ENCODE measurements at places on chromosomes 5 and 9.

DNA sequence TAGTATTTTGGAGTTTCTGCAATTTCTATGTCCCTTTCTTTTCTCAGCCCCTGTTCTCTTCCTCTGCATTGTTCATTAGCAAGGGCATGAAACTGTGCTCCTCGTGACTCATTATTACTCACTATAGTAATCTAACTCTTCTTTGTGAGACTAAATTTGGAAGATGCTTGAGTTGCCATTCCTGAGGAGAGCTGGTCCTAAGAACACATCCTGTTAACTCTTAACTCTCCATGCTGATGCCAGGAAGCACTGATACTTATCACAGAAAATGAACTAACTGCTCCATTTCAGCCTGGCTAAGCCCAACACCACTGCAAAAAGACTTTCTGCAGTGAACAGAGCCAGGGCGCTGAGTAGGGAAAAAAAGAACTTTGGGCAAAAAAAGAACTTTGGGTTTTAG, 10.6 kb upstream of the CSNK1A1 start:
- DNase-seq = peak; percentile 27

DNA sequence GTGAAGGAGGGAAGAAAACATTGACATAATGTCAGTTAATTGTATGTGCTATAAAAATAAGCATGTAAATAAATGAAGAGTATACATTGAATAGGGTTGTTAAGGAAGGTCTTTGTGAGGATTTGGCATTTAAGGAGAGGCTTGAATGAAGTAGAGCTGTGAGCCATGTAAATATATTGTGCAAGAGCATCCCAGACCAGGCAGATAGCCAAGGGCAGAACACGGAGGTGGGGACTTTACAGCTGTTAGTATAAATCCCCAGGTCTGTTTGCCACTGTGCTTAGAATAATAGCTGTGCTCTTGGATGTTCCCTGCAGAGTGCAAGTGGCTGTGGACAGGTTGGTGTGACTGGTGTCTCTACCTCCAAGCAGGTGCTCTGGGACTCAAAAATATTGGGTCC, 211.7 kb downstream of the LRRC70 start:
- no peak for DNase-seq

DNA sequence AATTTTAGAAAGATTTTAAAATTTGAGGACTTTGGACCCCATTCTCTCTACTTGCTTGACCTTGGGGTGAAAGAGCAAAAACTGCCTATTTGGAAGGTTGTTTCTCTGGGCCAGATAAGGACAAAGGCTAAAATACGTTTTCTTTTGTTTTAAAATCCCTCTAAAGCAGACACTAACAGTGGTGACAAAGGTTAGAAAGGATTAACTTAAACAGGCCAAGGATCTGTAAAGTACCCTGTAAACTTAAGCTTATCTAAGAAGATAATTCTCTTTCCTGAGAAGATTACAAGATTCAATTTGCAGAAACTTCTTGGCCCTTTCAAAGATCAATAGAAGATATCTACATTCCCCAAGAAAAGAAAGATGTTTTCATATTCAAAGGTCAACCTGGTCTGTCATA, 12.1 kb downstream of the TRPM6 start:
- no peak for DNase-seq

- no peak for DNase-seq
These were observed 63.1 kb downstream of the RNF130 start for GRCh38 chr5:180008433-180008832.

GRCh38 chr5:151550146-151550545, 41.0 kb downstream of the FAT2 start:
- no peak for DNase-seq

- no peak for DNase-seq
These were observed 45.7 kb downstream of the TGFBR1 start for GRCh38 chr9:99150451-99151171.
